ENCODE measurements at places on chromosomes 4 and X.
A peak's percentile ranks its signal among the peaks of the same experiment; 100 is the strongest.

DNA sequence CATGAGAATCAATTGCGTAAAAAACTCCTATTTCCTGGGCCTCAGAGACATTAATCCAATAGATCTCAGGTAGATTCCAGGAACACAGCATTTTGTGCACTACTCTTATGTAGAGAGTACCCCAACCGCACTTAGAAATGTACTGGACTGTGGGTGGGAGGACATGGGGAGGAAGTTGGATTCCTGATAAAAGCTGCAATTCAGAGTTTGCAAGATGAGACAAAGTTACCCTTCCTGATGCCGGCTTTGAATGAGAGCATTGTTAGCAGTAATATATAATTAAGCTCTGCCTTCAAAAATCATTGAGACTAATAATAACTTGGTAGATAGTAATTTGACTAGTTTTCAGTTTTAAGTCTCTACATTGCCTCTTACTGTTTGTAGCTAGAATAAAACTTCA is 323.3 kb upstream of the GALNT7 start:
- DNase-seq: no peak

DNA sequence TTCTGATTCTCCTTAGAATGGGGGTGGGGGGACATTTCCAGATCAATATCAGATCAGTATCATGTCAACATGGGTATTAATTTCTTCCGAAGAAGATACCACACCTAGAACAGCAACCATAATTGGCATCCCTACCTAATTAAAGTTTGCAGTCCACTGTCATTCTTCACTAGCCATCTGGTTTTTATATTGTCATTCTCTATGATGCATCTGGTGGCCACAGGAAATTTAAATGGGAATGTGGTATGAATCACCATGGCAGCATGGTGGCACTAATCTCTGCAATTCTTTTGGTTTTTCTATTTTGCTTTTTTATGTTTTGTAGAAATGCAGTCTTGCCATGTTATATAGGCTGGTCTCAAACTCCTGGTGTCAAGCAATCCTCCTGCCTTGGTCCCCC is 16.6 kb upstream of the UBE2D3 start:
- DNase-seq: no peak

DNA sequence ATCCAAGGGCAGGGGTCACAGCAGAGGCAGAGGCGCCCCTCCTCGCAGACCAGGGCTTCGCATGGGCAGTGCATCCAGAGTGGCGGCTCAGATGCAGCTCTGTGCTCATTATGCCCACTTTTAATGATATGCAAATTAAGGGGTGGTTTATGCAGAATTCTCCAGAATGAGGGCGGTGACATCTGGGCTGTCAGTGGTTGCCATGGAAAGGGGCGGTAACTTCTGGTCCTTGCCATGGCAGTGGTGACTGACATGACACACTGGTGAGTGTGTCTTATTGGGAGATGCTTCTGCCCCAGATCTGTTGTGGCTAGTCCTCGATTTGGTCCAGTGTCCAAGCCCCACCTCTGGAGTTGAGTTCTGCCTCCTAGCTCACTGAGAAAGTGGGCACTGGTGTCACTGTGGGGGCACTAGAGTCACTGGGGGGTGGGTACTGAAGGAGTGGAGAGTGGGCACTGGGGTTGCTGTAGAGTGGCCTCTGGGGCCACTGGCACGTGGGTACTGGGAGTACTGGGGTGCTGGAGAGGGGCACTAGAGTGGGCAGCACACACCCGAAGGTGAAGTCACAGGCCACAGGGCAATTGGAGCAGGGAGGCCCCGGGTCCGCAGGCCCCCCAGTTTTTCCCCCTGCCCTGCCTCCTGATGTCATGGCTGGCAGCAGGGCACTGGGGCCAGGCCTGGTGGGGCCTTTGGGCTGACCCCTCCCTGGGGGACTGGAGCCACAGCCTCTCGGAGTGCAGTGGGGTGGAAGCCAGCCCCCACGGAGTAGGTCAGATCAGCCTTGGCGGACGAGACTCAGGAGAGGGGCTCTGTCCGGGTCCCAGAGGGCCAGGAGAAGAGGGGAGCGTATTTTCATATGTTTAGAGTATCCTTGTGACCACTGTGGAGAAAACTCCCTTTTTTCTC is 98.6 kb upstream of the NKX1-1 start:
- no peak for DNase-seq

- no peak for DNase-seq
Measured at GRCh38 chr4:172177382-172177781, 364.2 kb downstream of the GALNTL6 start.

DNA sequence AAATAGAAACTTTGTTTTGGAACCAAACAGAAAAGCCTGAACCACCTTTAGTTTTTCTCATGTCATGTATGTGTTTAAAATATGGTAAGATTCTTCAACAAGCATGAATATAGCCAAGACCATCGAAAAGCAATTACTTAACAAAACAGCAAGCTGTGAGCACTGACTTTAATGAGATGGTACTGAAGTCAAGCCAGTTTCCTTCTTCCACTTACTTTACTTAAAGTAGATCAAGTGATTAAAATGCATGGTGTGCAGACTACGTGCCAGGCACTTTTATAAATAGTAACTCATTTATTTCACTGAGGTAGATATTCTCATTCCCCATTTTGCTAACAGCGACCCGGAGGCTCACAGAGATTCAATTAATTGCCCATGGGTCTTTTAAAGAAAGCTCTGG is 46.2 kb upstream of the FGFBP2 start:
- DNase-seq: no peak

- DNase-seq: no peak
Measured at GRCh38 chr4:46889410-46889809, 19.6 kb downstream of the COX7B2 start.

- no peak for DNase-seq
Measured at GRCh38 chr4:147485167-147485566, 4.3 kb downstream of the EDNRA start.

GRCh38 chr4:82402196-82402775 is 28.0 kb downstream of the HNRNPDL start:
- DNase-seq: no peak

GRCh38 chr4:1691737-1692373 is 7.7 kb upstream of the FAM53A start:
- DNase-seq: no peak

DNA sequence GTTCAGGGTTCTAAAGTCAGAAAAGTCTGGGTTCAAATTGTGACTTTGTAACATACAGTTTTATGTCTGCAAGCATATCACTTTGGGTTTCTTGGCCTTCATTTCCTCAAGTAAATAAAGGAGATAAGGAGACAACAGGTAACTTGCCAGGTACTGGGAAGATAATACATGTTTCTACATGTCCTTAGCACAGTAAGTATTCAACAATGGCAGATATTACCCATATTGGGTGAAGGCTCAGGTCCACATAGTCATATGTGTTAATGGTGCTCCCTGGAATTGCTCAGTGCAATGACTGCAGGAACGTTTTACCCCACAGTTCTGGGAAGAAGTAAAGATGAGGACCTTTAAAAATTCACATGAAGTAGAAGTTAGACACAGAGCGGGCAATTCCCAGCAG is 35.8 kb upstream of the GAB1 start:
- DNase-seq: no peak

DNA sequence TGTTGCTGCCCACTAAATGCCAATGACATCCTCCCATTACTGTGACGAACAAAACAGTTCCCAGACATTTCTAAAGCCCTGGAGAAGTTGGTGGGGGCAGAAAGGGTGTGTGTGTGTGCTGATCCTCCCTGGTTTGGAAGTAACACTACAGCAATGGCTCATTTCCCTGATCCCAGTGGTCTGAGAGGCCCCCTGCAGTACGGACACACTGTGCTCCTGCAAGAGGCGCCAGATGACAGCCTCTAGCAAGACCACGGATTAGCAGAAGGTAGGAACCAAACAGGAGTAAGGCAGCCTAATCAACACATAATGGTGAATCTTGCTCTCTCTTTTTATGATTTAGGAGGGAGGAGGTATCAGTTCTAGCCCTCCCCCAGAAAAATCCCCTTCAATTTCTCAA is 49.6 kb downstream of the CHRDL1 start:
- DNase-seq: no peak

DNA sequence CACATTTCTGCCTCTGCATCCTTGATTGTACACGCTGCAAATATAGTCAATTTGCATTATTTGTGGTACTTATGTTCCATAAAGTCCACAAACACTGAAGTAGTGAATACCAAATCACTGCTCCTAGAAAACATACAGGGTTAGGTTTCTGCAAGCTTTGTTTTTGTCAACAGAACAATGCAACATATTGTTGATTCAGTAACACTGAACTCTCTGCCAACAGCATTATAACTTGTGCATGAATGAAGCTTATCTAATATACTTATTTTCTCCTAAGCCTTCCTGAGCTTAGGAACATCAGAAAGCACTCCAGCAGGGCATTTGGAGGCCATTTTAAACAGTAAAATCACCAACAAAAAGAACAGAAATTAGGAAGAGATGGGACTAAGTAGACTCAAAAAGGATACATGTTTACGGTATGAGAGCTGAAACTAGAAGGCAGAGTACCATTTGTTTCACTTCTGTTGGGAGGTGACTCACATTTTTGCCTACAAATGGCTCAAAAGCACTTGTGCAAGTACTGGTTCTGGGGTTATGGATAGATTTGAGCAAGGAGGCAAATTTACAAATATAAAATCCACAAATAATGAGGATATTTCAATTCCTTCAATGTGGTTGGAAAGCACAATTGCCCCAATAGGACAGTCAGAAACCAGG is 14.1 kb downstream of the COX18 start:
- DNase-seq: no peak

- DNase-seq: peak; percentile 46
Measured at GRCh38 chr4:153114771-153115321, 89.4 kb upstream of the TRIM2 start.

DNA sequence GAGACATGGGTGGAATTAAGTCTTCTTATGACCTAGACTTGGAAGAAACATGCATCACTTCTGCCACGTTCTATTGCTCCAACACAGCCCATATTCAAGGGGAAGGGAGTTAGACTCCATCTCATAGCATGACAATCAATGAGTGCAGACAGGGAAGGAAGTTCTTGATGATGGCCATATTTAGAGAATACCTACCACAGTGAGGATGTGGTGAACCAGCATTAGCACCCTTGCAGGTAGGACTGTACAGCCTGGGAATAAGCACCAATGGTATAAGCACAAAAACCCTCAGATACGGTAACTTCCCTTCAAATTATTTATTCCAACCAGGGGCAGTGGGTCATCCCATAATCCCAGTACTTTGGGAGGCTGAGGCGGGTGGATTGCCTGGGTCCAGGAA is 29.8 kb downstream of the PAGE2 start:
- DNase-seq: no peak

- DNase-seq: no peak
Measured at GRCh38 chr4:53717064-53717549, 125.8 kb upstream of the LNX1 start.

- DNase-seq: peak; percentile 93
Measured at GRCh38 chr4:5137927-5138326, 86.6 kb downstream of the STK32B start.

- no peak for DNase-seq
Measured at GRCh38 chr4:158936238-158936637, 166.6 kb upstream of the RAPGEF2 start.

- no peak for DNase-seq
Measured at GRCh38 chrX:72609313-72609712, 36.7 kb upstream of the HDAC8 start.

- no peak for DNase-seq
Measured at GRCh38 chrX:134895805-134896581, 94.8 kb upstream of the SMIM10 start.

DNA sequence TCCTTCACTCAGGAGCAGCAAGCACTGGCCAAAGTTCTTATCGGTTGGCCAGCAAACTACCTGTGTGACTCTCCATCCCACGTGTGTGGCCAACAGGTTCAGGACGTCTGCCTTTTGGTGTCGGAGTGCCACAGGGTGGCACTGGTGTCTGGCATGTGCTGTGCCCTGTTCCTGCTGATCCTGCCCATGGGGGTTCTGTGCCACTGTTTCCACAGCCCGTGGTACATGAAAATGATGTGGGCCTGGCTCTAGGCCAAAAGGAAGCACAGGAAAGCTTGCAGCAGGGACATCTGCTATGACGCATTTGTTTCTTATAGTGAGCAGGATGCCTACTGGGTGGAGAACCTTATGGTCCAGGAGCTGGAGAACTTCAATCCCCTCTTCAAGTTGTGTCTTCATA is 4.6 kb upstream of the TLR2 start:
- DNase-seq: no peak

- DNase-seq: no peak
Measured at GRCh38 chrX:30612250-30612655, 34.7 kb upstream of the TASL start.

GRCh38 chr4:176824645-176825366 is 32.1 kb upstream of the VEGFC start:
- no peak for DNase-seq

DNA sequence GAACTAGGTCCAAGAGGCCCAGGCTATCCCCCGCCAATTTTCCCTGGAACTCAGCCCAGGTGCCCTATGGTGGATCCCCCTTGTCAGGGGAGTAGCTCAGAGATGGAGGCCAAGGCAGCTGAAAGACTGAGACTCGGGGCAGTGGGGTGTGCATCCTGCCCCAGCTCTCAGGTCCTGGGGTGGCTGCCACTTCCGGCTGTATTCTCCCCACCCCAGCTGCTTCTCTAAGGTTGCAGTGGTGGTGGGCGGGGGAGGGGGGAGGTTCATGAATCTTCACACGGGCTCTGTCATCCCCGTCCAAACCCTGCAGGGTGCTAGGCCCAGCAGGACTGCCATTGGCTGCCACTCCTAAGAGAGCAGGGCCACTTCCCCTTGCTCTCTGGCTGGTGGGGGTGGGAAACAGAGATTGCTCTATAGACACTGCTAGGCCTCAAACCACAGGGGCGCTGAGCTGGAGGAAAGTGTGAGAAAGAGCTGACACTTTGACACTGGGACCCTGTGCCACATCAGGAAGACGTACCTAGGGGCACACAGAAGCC is 1.5 kb downstream of the SASH3 start:
- DNase-seq: no peak

GRCh38 chr4:38611676-38612075 is 52.3 kb upstream of the KLF3 start:
- no peak for DNase-seq

All from kidney glomerular epithelial cell (primary cell).